ENCODE measurements at places on chromosomes 4 and X.

DNA sequence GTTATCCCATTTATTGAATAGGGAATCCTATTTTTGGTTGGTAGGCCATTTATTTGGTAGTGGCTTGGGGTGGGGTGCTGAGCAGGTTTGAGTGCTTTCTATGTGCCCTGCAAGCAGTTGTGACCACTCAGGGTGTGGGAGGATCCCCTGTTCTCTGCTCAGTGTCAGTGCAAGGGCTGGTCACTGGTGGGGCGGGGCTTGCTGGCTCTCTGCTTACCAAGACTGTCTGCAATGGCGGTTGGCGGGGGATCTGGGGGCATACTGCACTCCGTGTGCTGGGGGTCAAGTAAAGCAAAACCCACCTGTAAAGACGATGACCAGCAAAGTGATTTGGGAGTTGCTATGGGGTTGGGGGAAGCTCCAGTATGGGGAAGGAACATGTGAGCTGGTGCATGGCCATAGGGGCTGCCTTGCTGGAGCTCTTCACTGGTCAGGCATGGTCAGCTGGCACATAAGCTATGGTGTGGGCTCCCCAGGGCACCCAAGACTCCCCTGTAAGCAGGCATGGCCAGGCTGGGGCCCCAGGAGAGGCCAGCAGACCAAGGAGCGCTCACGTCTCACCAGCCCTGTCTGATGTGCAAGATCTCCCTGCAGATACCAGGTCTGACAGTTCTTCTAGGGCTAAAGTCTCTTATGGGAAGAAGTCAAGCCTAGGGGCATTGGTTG lies 83.0 kb upstream of the GRXCR1 start:
- DNase-seq: no peak

GRCh38 chr4:86269354-86269753 lies 90.5 kb downstream of the MAPK10 start:
- no peak for DNase-seq

GRCh38 chr4:153641532-153641931 lies 42.5 kb upstream of the TLR2 start:
- DNase-seq: no peak

- DNase-seq: no peak
Measured at GRCh38 chr4:8067274-8067936, 91.2 kb downstream of the ABLIM2 start.

- DNase-seq: no peak
Measured at GRCh38 chrX:153848325-153848724, 18.0 kb upstream of the PDZD4 start.

- no peak for DNase-seq
Measured at GRCh38 chr4:148380291-148380690, 61.9 kb downstream of the NR3C2 start.

DNA sequence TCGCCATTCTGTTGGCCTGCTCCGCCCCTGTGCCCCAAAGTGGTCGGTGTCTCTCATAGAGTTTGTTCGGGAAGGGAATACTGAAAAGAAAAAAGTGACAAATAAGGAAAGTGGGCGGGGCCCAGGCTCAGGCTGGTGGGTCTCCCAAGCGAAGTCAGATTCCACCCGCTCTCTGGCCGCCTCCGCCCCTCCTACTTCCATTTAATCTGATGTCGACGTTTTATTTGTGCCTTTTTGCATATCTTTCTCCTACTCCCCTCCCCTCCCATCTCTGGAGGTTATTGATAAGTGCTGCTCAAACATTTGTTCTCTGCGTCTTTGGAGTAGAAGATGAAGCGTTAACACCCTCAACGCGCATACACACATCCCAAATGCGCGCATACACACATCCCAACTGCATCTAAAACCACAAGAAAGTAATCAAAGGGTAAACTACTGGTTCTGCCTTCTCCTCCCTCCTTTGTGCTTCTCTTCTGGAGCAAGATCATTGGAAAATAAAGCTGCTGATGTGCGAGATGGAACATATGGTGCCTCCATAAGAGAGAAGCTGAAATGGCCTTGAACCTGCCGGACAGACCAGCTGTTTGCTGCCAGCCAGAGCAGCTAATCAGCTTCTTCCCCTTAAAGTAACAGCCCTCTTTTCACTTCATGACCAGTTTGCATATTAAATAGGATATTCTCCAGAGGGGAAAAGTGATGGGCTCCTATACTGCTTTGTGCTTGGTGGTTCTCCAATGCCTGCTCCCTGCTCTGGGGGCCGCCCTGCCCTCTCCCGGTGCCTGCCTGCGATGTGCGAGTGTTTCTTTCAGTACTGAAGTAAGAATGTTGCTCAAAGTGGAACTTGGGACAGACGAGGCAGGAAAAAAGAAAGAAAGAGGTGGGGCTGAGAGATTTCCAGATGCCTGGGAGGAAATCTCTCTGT lies 3.1 kb downstream of the MAMLD1 start:
- peak; percentile 23 for DNase-seq

DNA sequence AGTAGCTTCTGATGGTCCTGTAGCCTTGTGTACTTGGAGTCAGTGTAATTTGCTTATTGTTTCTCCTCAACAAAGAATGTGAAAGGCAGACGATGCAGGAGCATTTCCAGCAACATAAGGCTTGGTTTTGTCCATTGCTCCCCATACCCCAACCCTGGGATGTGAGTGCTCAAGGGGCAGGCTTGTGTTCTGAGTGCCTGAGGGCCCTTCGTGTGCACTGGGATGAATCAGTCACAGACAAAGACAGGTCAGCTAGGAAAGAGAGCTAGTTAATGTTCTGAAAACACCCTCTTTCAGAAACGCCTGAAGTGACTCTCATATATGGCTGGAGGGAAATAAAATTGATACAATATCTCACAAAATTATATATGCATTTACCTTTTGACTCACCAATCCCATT lies 59.1 kb downstream of the PRPS1 start:
- no peak for DNase-seq

DNA sequence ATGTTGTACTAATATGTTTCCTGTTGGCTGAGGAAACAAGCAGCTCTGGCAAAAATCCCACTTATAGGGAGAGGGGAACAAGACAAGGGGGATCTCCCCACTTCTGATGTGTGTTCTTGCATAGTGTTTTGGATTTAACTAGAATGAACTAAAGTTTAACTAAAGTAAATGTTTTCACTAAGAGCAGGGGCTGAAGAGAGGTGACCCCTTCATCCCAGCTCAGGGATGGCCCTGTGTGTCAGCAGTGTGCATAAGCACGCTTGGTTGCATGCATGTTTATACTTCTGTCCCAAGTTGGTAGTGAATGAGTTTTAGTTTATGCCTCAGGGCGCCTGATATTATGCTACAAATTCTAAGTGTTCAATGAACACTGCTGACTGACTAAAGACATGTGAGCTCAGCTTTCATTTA lies 169.4 kb downstream of the MGST2 start:
- DNase-seq: no peak

DNA sequence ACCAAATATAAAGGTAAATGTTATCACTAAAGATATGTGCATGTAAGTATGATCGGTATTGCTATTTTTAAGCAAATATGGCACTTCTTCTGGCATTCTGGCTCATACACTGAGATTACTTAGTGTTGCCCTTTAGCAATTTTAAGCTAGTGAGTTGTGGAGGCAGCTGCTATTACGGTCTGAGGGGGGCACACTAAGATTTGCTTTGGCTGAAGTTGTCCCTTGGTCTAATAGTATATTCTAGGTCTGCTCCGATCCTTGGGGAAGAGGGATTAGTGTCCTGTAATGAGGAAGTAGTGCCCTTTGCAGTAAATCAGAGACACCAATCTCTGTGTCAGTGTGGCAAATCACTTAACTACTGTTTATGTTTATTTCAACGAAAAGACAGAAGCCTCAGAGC lies 196.5 kb upstream of the FTHL17 start:
- no peak for DNase-seq

GRCh38 chr4:82287720-82288119 lies 86.1 kb downstream of the HNRNPD start:
- no peak for DNase-seq

GRCh38 chr4:169268951-169269760 lies 1.6 kb downstream of the SH3RF1 start:
- DNase-seq: no peak

GRCh38 chr4:139368998-139369397 lies 66.7 kb upstream of the NDUFC1 start:
- DNase-seq: no peak

- DNase-seq: no peak
Measured at GRCh38 chr4:151045907-151046306, 30.8 kb upstream of the LRBA start.

DNA sequence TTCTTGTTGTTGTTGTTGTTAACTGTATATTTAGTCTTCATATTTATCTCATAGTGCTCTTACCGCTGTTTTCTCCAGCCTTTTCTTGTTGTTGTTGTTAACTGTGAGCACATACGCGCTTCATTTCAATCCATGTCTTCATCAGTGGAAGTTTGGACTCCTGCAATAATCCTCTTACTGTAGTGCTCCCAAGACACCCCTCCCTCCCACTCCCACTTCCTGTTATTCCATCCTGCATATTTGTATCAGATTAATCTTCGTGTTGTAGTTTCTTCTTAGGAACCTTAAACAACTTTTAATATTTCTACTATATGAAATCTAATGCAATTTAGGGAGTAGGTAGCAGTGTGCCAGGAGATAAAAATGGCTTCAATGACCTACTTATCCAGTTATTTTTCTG lies 674.8 kb downstream of the RAPGEF2 start:
- no peak for DNase-seq

DNA sequence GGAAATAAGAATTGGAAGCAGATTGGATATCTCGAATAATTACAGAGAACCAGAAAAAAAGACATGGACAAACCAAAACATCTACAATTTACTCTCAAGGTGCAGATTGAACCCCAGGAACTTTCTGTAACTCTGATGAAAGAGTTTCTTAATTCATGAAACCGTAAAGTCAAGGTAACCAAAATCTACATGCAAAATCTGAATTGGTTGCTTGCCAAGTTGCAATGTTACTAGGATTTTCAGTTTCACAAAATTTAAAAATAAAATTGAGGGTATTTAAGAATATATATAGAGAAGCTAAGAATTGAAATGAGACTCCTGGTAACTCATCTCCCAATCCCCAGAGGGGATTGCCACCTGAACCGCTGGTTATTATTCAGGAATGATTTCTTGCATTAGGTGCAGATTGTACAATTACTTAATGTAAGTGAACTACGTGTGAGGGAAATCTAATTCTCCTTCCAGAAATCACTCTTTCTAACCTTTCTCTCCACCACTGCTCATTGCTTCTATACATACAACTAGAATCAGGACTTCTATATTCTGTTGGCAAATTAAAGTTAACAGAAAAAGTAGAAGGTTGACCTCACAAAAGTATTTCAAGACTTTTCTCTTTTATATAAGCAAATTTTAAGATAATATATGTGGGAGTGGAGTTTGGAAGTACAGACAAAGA lies 221.5 kb upstream of the NDST4 start:
- DNase-seq: no peak

- no peak for DNase-seq
Measured at GRCh38 chrX:154516656-154517100, 646 bp upstream of the FAM3A start.

DNA sequence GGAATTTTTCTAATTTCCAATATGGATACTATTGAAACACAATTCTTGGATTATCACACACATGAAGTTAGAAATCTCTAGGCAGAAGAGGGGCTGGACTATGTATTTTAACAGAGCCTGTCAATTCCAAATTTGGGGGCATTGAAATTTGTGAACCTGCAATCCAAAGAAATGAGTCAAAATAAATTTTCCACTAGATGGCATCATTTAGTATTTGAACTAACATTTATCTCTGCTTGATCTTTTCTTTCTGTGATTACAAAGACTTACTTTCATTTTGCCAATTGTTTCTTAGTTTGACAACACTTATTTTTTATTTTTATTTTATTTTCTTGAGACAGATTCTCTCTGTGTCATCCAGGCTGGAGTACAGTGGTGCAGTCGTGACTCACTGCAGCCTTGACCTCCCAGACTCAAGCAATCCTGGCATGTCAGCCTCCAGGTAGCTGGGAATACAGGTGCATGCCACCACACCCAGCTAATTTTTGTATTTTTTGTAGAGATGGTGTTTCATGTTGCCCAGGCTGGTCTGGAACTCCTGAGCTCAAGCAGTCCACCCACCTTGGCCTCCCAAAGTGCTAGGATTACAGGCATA lies 2.7 kb upstream of the PYURF start:
- DNase-seq: peak; percentile 6

- DNase-seq: no peak
Measured at GRCh38 chr4:57351731-57352130, 241.5 kb upstream of the IGFBP7 start.

- no peak for DNase-seq
Measured at GRCh38 chr4:100591161-100591876, 73.5 kb upstream of the EMCN start.

DNA sequence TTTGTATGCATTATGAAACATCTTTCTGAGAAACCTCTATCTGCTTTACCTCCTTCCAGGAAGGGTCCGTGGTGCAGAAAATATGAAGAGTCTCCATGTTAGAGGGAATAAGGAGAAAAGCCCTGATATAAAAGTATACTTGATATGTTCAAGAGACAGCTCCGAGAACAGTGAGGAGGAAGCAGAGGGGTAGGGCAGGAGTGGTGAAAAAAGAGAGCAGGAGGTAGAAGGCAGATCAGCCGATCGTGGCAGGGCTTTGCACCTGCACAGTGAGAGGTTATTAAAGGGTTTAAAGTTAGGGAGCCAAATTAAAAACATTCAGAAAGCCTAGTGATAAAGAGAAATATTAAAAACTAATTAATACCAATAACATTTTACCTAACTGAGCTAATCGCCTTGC lies 419.7 kb downstream of the FAT4 start:
- no peak for DNase-seq

GRCh38 chr4:179804440-179804839 lies 2362.2 kb upstream of the AGA start:
- no peak for DNase-seq

- no peak for DNase-seq
Measured at GRCh38 chrX:153853180-153853901, 23.0 kb upstream of the PDZD4 start.

DNA sequence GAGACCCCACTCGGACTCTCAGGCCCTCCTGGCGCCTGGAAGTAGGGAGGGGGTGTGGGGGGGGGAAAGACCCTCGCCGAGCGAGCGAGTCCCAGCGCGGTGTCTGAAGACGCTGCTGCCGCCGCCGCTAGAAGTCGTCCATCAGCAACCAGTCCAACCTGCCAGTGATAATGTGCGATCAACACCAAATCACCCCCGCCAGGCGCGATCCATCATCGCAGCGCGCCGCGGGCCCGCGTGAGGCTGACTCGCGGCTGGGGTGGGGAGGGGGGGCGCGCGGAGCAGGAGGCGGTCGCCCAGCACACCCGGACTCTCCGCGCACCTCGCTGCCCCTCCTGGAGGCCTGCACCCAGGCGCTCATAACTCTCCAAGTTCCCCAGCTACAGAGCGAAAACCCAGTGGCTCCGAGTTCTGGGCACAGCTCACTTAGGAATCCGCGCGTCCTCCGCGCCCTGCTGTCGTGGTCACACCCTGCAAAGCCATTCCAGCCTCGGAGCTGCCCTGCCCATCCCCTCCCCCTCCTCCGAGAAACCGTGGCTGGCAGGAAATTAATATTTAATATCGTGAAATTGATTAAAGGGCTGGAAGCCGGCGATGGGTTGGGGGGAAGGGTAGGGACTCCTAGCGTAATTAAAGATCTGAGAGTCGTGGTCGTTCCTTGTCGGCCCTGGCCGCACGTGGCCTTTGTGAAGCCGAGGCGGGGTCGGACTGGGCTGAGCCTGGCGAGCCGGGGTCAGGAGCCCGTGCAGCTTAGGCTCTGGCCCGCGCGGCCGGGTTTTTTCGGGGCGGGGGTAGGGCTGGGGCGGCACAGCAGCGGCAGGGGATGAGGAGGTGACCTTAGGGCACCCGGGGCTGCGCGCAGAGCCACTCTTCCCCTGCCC lies 58.1 kb upstream of the BCOR start:
- DNase-seq: peak; percentile 74
